ENCODE measurements at places on chromosomes 12 and 14.

GRCh38 chr12:96483116-96483515 is 6.3 kb upstream of the CFAP54 start:
- DNase-seq, result no peak
- no peaks in the 10 kb centered on the region for H3K27me3 ChIP-seq
- no peaks in the 10 kb centered on the region for H3K4me1 ChIP-seq

- H3K36me3 ChIP-seq, result no peaks in the 10 kb centered on the region
- H3K27me3 ChIP-seq, result no peaks in the 10 kb centered on the region
- no peak for DNase-seq
- no peak overlapping the region for H3K27ac ChIP-seq
- H3K4me3 ChIP-seq, result no peak overlapping the region
Measured at GRCh38 chr14:55889124-55889523, 229.1 kb upstream of the PELI2 start.

DNA sequence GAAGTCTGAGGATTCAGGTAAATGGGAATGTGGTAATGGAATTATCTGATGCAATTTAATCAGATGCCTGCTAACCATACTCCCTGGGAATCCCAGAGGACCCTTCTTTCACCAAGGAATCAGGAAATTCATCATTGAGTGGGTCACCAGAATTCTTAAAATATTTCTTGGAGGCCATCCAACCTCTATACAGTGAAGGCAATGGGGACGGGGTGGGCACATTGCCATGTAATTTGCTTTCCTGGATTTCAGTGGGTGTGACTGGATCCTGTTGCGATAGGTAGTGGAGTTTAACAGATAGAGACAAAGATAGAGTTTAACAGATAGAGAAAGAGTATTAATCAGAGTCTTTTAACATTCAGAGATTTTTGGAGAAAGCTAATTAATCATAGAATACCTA is 394.4 kb downstream of the DAD1 start:
- no peak for DNase-seq
- no peak overlapping the region for H3K27ac ChIP-seq
- H3K36me3 ChIP-seq, result no peaks in the 10 kb centered on the region
- H3K4me1 ChIP-seq, result no peaks in the 10 kb centered on the region

- H3K36me3 ChIP-seq, result no peaks in the 10 kb centered on the region
Measured at GRCh38 chr12:93537769-93538168, 34.7 kb upstream of the SOCS2 start.

Data from mesendoderm (in vitro differentiated cells).